Spleen (tissue), 13 donors: ENCODE measurements at places on chromosomes 1 and 21. TPM values are rescaled to one million over a fixed set of nuclear protein-coding genes. Genes with fewer than 3 reads are reported as not detected.

GRCh38 chr21:20739421-20739820, 258.8 kb upstream of the NCAM2 start:
- H3K36me3 ChIP-seq: no peaks in the 10 kb centered on the region
- H3K27me3 ChIP-seq: no peaks in the 10 kb centered on the region
- DNase-seq: no peak
- H3K27ac ChIP-seq: no peak overlapping the region
- H3K4me1 ChIP-seq: no peaks in the 10 kb centered on the region

- peaks cover 73% of the 10 kb centered on the region for H3K4me1 ChIP-seq
- H3K4me3 ChIP-seq: peak overlapping the region; percentile 96
- H3K36me3 ChIP-seq: no peaks in the 10 kb centered on the region
- H3K27ac ChIP-seq: peak overlapping the region; percentile 95
- peak; percentile 85 for DNase-seq
- no peaks in the 10 kb centered on the region for H3K27me3 ChIP-seq
These were observed 392 bp upstream of the TAGLN2 start for GRCh38 chr1:159925719-159926078.

- H3K4me1 ChIP-seq: peaks cover 21% of the 10 kb centered on the region
- H3K36me3 ChIP-seq: peaks cover 42% of the 10 kb centered on the region
- no peak overlapping the region for H3K27ac ChIP-seq
- no peak overlapping the region for H3K4me3 ChIP-seq
- H3K27me3 ChIP-seq: no peaks in the 10 kb centered on the region
These were observed 31.6 kb upstream of the PPP1R15B start for GRCh38 chr1:204443260-204443619.

Gene CFAP57
- not detected for total RNA-seq

Gene CFHR3
- total RNA-seq: not detected

- DNase-seq: no peak
- peaks cover 77% of the 10 kb centered on the region for H3K36me3 ChIP-seq
- H3K4me3 ChIP-seq: no peak overlapping the region
These were observed 11.4 kb downstream of the NCF2 start for GRCh38 chr1:183578856-183579255.

- H3K4me3 ChIP-seq: no peak overlapping the region
These were observed 4.2 kb upstream of the BCL10 start for GRCh38 chr1:85280636-85281035.

DNA sequence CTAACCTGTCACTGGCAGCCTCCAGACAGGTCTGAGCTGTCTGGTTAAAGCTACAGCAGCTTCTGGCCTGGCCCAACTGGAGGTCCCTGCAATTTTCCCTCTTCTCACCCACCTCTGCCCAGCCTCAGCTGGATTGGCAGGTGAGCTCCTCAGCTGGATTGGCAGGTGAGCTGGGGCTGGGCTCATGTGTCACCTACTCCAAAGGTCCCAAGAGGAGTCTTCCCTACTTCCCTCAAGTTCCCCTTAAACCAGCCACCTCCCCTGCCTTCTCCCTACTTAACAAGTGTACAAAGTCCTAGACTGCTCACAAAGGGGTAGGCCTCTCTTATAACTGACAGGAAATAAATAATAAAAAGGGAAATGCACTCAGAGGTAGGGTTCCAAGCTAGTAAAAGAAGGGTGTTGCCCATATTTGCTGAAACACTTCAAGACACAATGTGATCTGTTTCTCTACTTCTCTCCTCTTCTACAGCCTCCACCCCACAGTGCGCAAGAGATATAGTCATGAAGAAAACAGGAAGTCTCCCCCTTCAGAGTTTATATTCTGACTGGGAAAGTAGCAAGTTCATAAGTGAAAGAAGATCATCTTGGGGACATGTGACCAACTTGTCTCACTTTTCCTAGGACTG, at the start of gene GPA33:
TSS of gene GPA33 (minus strand) at position 64 of the 629 bp plus-strand sequence. CDS start 90 bp downstream, outside the sequence.
- H3K4me3 ChIP-seq: no peak within 1 kb of the TSS
- peaks cover 17% of the 10 kb centered on the region for H3K4me1 ChIP-seq
- peak within 1 kb of the TSS; percentile 88 for H3K27ac ChIP-seq
- H3K27me3 ChIP-seq: no peaks in the 10 kb centered on the region
- H3K36me3 ChIP-seq: no peaks in the 10 kb centered on the region

- no peak for DNase-seq
- H3K27me3 ChIP-seq: no peaks in the 10 kb centered on the region
- no peaks in the 10 kb centered on the region for H3K36me3 ChIP-seq
- no peak overlapping the region for H3K4me3 ChIP-seq
- no peak overlapping the region for H3K27ac ChIP-seq
These were observed 7.9 kb downstream of the RXRG start for GRCh38 chr1:165436994-165437393.

GRCh38 chr1:115506924-115507589, 134.7 kb upstream of the VANGL1 start:
- DNase-seq: no peak
- H3K27me3 ChIP-seq: no peaks in the 10 kb centered on the region
- no peak overlapping the region for H3K27ac ChIP-seq
- no peaks in the 10 kb centered on the region for H3K4me1 ChIP-seq
- no peaks in the 10 kb centered on the region for H3K36me3 ChIP-seq
- H3K4me3 ChIP-seq: no peak overlapping the region

GRCh38 chr1:89999628-90000027, 4.7 kb downstream of the ZNF326 start:
- H3K27me3 ChIP-seq: no peaks in the 10 kb centered on the region
- no peak for DNase-seq
- H3K27ac ChIP-seq: no peak overlapping the region

Gene ZBTB40
- total RNA-seq: 40.2 TPM

Gene CD1B
- not detected for total RNA-seq

Gene KCNQ4
- total RNA-seq: 0.14 TPM
